CD4-positive, alpha-beta T cell treated with Interferon alpha-2 for 1 hour (primary cell): ENCODE measurements at places on chromosomes 7 and 10.

- no peak for DNase-seq
These were observed 55.1 kb downstream of the VOPP1 start for GRCh38 chr7:55517191-55517633.

DNA sequence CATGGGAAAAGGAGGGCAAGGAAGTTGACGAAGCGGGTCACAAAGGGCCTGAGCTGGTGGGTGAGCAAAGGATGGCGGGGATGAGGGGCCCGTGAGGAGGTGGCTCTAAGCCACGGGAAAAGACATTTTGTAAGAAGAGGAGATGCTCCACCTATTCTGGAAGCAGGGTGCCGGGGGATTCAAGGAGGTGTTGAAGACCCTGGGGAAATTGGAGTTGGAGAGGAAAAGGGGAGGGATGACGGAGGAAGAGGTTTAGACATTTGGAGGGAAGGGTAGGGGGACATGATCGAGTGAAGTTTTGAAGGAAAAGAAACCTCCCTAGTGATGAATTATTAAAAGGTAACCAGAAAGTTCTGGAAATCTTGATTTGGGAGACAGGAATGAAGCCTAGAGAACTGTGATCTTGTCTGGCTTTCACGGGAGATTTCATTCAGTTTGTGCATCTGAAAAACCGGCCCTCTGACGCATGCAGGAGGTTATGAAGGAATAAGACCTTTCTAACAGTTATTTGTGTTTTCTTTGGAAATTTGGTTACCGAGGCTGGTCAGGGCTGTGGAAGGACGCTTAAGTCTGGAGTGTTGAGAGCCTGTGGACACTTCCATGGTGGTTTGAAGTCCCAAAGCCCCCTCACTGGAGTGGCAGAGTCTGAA lies 1.4 kb downstream of the SMO start:
- DNase-seq: no peak

- no peak for DNase-seq
These were observed 35.9 kb upstream of the SKAP2 start for GRCh38 chr7:26900251-26900650.

DNA sequence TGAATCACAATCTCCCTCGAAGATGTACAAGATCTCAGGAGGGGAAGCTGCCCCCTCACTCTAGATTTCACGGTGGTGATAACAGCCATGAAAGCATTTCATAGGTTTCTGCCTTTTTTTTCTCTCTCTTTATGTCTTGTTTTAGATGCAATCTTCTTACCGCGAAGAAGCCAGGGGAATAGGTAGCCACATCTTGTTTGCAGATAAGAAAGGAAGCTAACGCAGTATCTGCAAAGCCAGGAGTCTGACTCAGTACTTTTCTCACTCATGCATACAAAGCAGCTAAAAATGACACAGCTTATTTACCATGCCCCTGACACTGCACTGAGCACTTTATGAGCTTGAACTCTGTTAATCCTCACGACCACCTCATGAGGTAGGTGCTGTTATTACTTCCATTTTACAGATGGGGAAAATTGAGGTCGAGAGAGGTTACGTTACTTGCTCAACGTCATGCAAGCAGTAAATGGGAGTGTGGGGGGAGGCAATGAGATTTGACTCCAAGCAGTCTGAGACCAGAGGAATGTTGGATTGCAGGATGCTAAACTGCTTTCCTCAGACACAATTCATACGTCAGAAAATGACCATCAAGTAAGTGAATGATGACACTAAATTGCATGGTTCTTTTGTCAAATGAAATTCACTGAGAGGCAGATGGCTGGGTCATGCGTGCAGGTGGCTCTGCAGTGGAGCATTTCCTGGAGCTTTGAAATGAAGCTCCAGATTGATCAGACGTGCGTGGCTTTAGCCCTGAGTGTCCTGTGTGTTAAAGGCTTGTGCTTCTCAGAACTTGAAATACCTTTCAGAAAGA lies 3.3 kb downstream of the MAP3K8 start:
- peak; percentile 70 for DNase-seq

DNA sequence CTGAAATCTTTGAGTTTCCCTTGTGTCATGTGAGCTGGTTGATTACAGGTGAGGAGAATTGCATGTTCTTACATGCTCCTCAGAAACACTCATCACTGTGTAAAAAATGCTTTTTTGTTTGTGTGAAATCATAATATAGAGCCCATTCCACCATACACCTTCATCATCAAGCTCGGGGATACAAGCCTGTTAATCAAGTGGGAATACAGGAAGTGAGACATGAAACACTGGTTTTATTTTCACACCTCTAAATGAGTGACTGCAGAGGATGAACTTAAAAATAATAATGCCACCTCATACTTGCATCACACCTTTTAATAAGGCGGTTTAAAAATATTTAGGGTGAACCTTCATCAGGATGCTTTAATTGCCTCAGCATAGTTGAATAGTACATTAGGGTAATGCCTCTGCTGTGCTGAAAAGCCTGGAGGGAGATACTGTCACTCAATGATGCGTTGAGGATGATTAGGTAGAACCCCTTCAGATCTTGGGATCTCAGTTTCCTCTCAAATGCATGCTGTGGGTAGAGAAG lies 164.6 kb downstream of the AUTS2 start:
- DNase-seq: no peak

DNA sequence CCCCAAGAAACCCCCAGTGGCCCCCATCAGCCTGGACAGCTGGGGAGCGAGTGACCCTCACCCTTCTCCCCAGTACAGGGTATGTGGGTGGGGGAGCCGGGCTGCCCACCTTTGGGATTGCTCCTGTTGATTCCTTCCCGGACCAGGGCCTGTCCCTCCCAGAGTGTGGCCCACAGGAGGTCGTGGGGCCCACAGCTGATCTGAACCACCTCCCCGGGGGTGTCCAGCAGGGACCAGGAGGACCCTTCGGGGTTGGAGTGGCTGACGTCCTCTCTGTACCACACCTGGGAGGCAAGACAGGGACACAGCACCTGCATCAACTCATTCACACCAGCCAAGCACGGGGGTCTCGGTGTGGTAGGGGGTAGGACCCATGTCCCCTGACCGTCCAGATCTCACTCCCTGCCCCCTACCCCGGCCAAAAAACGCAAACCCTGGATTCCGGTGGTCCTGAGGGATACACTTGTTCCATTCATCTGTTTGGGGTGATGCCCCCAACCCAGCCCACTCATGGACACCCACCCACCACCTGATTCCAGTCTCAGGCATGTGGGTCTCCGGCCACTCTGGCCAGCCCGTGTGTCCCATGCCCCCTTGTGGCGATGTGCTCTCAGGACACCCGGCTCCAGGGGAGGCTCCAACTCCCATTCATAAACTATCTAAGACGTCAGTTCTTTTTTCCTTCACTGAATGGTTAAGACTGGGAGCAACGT lies 10.9 kb downstream of the TECPR1 start:
- no peak for DNase-seq

GRCh38 chr10:74213571-74214162 lies 62.6 kb downstream of the ADK start:
- peak; percentile 65 for DNase-seq

DNA sequence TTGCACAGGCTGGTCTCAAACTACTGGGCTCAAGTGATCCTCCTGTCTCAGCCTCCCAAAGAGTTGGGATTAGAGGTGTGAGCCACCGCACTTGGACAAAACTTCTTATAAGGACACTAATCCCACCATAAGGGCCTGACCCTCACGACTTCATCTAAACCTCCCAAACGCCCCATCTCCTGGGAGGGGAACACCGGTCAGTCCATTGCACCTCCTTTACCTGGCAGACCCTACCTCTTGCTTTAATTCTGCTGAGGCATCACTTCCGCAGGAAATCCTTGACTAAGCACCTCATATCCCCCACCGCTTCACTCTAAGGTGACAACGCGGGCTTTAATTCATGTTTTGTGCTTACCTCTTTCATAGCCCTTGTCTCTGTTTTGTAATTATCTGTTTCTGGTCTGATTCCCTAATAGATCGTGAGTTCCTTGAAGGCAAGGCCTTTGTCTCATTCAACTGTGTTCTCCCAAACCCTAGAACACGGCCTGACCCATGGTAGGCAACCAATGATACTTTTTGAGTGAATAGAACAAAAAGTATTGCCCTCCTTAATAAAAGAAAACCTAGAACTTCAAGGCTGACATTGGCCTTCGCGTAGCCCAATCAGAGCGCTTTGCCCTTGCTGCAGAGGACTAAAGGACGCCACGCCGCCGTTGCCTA lies 481 bp upstream of the ZNF862 start:
- DNase-seq: no peak

DNA sequence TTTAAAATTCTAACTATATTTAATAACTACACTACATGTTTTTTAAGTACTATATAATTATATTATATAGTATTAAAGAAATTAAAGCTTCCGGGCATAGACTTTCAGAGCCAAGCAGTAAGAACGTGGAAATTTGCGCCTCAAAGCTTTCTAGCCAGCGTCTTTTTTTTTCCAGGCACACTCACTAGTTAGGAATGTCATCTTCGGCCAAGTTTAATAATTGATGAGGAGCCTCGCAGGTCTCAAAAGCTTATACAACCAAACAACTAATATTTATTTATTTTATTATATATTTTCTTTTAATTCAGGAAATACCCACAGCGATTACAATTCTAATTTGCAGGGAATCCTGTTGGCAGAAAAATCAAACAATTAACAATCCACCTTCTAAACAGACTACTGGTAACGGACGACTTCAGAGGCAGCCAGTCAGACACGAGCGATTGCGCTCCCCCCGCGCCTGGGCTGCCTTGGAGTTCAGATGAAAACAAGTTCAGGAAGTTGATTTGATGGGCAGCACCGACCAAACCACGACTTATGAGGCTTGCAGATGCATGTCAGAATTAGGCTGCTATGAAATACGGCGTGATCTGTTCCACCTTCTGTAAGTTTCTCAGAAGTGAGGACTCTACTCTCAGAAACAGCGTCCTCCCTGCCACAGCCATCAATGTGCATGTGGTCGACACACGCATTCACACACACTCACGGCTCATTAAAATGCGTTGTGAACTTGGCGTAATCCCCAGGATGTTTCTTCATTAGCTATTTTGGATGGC lies 431.8 kb upstream of the MGMT start:
- peak; percentile 57 for DNase-seq

DNA sequence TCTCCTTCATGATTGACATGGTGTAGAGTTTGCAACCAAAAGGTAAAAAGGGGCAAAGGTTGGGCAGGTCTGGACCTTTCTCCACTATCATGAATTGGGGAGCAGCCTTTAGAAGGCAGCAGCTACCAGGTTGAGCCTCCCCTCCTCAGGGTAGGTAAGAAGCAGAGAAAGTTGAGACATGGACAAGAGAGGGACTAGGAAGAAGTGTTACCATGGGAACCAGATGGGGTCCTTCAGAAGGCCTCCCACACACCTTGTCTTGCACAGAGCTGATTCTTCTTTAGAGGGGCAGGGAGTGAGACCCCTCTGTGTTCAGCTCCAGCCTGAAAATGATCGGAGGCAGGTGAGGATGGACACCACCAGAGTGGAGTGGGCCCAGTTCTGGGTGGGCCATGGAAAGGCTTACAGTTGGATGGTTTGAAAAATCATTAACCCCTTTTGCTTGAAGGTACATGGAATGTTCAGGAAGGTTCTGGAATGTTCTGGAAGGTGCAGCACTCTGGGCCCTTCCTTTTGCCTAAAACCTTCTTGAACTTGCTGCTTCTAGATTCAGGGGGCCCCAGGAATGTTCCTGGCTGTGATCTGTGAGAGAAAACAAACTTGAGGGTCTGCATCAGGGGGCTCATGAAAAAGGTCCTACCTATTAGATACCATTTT lies 7.0 kb downstream of the VPS37D start:
- DNase-seq: no peak

GRCh38 chr7:101823596-101823995 lies 6.2 kb downstream of the CUX1 start:
- DNase-seq: no peak

GRCh38 chr10:125190946-125191345 lies 30.6 kb upstream of the CTBP2 start:
- no peak for DNase-seq

GRCh38 chr10:17733620-17734019 lies 18.4 kb upstream of the TMEM236 start:
- DNase-seq: no peak

GRCh38 chr10:59674215-59674836 lies 35.3 kb downstream of the SLC16A9 start:
- no peak for DNase-seq

GRCh38 chr7:78039790-78040776 lies 241.5 kb downstream of the PHTF2 start:
- DNase-seq: peak; percentile 33

DNA sequence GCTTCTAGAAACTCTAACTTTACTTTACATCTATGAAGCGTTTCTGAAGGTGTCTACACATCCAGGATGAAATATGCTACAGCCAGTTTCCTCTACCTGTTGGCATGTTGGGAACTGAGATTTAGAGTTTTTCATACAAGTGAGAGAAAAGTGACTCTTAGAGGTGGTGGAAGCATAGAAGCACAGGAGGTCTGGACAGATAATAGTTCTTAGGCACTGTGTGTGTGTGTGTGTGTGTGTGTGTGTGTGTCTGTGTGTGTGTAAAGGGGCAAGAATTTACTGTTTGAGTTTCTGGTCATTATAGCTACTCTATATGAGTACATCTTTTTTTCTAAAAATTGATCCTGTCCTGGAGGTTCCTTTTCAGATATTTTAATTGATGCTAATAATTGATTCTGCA lies 110.7 kb upstream of the MTPN start:
- no peak for DNase-seq

DNA sequence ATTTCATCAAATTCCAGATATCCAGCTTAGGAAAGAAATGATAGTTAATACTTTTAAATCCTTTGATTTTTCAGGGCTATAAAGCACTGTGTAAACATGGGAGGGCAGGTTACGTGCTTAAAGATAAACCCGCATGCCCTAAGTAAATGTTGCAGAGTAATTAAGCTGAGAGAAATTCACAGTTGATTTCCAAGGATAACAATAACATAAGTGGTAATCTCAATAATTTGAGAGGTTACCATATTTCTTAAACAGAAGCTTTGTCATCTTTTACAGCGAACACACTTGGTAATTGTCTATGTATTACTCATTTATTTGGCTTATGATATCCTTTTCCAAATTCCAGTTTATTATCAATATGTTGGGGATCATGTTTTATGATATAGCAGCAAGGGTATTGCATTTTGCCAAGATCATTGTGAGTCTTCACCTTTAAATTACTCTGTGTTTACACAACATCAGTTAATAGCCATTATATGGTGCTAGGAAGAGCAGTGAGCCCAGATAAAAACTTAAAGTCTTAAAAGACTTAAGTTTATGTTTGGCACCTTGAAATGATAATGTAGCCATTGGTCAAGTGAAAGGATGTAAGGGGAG lies 15.4 kb downstream of the MGAM start:
- DNase-seq: no peak

GRCh38 chr10:26278295-26278694 lies 61.7 kb downstream of the GAD2 start:
- DNase-seq: no peak

GRCh38 chr10:121138918-121139317 lies 287.8 kb downstream of the WDR11 start:
- no peak for DNase-seq

DNA sequence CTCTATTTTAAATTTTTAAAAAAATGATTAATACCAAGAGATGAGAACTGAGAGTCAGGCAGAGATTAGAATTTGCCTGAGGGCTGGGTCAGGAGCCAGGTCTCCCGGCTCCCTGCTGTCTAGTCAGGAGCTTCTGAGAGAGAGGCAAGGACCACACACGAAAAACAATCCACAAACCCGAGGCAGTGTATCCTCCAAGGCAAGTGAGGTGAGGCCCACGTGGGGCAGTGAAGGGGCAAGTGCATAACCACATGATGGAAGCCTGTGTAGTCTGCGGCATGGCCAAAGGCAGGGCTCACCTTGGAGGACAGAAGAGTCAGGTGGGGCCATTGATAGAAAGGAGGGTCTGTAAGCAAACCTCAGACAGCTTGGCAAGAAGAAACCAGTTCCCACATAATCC lies 541.2 kb upstream of the FOXK1 start:
- no peak for DNase-seq

GRCh38 chr10:8800426-8800825 lies 745.9 kb downstream of the GATA3 start:
- DNase-seq: no peak
